ENCODE measurements at places on chromosomes 5 and 9.

DNA sequence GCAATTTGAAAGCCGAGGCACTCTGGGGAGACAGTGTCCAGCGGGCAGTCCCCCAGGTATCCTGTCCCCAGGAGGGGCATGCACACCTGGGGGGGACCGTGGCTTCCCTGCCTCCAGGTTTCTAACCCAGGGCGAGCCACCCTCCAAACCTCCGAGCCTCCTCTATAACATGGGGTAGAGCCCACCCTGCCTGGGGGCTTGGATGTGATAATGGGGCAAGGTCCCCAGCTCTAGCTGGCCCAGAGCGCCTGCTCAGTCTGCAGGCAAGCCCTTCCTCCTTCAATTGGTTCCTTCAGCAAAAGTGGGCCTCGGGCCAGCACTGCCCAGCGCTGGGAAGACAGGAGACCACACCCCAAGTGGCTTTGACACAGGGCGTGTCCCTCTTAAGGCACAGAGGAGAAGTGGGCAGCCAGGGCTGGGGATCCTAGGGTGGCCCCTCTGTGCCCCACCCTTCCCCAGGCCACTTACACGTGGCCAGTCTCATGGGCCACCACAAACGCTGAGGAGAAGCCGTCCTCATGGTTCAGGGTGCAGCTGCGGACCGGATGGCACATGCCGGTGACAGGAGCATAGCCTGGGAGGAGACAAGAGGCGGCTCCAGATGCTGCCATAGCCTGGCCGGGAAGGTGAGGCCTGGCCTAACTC lies 94.3 kb downstream of the ZNF354C start:
- no peak for DNase-seq

GRCh38 chr9:71302776-71303175 lies 181.4 kb upstream of the TRPM3 start:
- DNase-seq: peak; percentile 8

DNA sequence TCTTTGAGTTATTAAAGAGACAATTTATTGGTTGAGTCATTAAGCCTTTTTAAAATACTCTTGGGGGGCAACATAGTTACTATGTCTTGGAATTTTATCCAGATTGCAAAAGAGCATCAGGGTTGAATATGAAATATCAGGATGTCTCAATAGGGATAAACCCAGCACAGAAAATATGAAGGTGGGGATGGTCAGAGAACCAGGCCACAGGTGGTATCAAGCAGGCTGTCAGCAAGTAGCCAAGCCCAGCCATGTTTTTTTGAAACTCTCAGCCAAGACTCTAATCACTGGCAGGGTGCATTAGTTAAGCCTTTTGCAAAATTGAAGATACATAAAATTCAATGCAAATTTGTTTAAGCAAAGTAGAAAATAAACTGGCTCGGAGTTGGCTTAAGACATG lies 468.9 kb downstream of the DTWD2 start:
- no peak for DNase-seq

GRCh38 chr5:143687604-143688003 lies 124.4 kb upstream of the HMHB1 start:
- no peak for DNase-seq

- DNase-seq: no peak
Measured at GRCh38 chr5:160167624-160168165, 48.4 kb upstream of the PWWP2A start.
